ENCODE measurements at places on chromosomes 1 and 21. TPM values are rescaled to one million over a fixed set of nuclear protein-coding genes. Genes with fewer than 3 reads are reported as not detected.

KRTAP13-2 gene
- not detected for total RNA-seq

KIF14 gene
- 1.8 TPM for total RNA-seq

TNFRSF25 gene
- total RNA-seq, result 5.0 TPM

DNASE2B gene
- total RNA-seq, result not detected

OR6F1 gene
- not detected for total RNA-seq

PTAFR gene
- total RNA-seq, result under 0.01 TPM

SH2D2A gene
- 0.29 TPM for total RNA-seq

SEC22B gene
- 118 TPM for total RNA-seq

ZMYND12 gene
- 0.88 TPM for total RNA-seq

DNALI1 gene
- 6.5 TPM for total RNA-seq

UCHL5 gene
- total RNA-seq, result 28.0 TPM

CR2 gene
- not detected for total RNA-seq

MEX3A gene
- 0.88 TPM for total RNA-seq

GRCh38 chr1:216081445-216081844, 341.8 kb downstream of the USH2A start:
- H3K27ac ChIP-seq, result no peak overlapping the region
- H3K27me3 ChIP-seq, result no peaks in the 10 kb centered on the region
- no peaks in the 10 kb centered on the region for H3K36me3 ChIP-seq
- H3K4me3 ChIP-seq, result no peak overlapping the region

DNA sequence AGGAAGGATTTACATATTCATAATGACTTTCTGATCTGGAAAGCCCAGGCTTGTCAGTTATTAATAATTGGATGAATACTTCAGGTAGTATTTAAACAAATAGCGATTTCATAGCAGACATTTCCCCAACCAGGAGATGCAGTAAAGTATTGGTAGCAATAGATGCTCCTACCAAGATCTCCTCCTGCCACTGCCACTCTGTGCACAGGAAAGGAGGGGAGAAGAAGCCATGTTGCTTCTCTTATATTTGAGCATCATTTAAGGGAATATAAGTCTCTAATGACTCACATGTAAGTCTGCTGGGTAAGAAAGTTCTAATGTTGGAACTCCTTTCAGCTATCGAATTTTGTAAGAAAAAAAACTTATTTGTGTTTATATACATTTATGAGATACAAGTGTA, 420 bp upstream of the IFI16 start:
- H3K36me3 ChIP-seq, result peaks cover 4% of the 10 kb centered on the region
- H3K4me3 ChIP-seq, result peak overlapping the region; percentile 79
- H3K27ac ChIP-seq, result peak overlapping the region; percentile 96
- peaks cover 35% of the 10 kb centered on the region for H3K4me1 ChIP-seq

DNA sequence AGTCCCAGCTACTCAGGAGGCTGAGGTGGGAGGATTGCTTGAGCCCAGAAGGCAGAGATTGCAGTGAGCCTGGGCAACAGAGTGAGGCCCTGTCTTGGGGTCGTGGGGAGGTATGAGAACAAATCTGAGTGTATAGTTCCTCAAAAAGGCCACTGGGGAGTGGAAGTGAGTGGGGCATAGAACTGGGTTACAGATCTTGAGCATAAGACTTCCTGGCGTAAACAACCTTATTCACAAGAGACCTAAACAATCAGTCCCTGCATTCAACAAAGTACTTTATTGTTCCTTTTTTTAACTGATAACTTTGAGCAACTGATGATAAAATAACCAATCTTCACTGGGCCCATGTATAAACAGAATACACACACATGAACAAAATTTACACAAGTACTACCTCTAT, 72.7 kb upstream of the MUTYH start:
- no peak for DNase-seq
- H3K36me3 ChIP-seq, result no peaks in the 10 kb centered on the region
- H3K27me3 ChIP-seq, result no peaks in the 10 kb centered on the region
- no peak overlapping the region for H3K27ac ChIP-seq

- H3K27ac ChIP-seq, result peak within 1 kb of the TSS; percentile 76
- peak; percentile 81 for DNase-seq
- H3K27me3 ChIP-seq, result no peaks in the 10 kb centered on the region
- peaks cover 35% of the 10 kb centered on the region for H3K4me1 ChIP-seq
- H3K36me3 ChIP-seq, result peaks cover 3% of the 10 kb centered on the region
Measured at GRCh38 chr1:15758343-15758931, at the start of gene FBLIM1. FBLIM1 (plus strand) TSS chr1:15758795; CDS start chr1:15764984, 6,189 bp downstream.

- H3K36me3 ChIP-seq, result peaks cover 8% of the 10 kb centered on the region
- no peaks in the 10 kb centered on the region for H3K27me3 ChIP-seq
- H3K27ac ChIP-seq, result peak overlapping the region; percentile 97
- peaks cover 41% of the 10 kb centered on the region for H3K4me1 ChIP-seq
- DNase-seq, result peak; percentile 82
- peak overlapping the region; percentile 76 for H3K4me3 ChIP-seq
Measured at GRCh38 chr1:32701951-32702598, 495 bp downstream of the SYNC start.

GRCh38 chr1:24475700-24476099, 26.9 kb upstream of the RCAN3 start:
- H3K4me3 ChIP-seq, result no peak overlapping the region
- no peaks in the 10 kb centered on the region for H3K27me3 ChIP-seq

DNA sequence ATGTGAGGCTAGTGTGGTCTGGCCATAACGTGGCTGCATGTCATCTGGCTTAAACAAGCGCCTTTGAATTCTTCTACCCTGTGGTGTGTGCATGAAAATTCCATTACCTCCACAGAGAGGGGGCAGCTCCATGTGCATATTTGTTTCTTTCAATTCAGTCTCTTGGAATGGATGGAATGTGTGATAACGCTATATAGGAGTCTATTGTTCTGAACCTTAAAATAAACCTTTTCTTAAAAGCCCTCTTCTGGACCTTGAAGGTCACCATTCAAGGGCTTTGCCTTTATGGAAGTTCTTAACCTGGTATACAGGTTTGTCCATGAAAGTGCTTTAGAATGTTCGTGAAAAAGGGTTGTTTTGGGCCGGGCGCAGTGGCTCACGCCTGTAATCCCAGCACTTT, 118.2 kb upstream of the ADGRL2 start:
- H3K27ac ChIP-seq, result peak overlapping the region; percentile 70
- peaks cover 31% of the 10 kb centered on the region for H3K4me1 ChIP-seq
- no peaks in the 10 kb centered on the region for H3K27me3 ChIP-seq
- no peak for DNase-seq
- H3K4me3 ChIP-seq, result no peak overlapping the region

GRCh38 chr21:25881524-25882376, 147.0 kb downstream of the GABPA start:
- H3K27me3 ChIP-seq, result no peaks in the 10 kb centered on the region
- peaks cover 10% of the 10 kb centered on the region for H3K36me3 ChIP-seq
- DNase-seq, result peak; percentile 88

DNA sequence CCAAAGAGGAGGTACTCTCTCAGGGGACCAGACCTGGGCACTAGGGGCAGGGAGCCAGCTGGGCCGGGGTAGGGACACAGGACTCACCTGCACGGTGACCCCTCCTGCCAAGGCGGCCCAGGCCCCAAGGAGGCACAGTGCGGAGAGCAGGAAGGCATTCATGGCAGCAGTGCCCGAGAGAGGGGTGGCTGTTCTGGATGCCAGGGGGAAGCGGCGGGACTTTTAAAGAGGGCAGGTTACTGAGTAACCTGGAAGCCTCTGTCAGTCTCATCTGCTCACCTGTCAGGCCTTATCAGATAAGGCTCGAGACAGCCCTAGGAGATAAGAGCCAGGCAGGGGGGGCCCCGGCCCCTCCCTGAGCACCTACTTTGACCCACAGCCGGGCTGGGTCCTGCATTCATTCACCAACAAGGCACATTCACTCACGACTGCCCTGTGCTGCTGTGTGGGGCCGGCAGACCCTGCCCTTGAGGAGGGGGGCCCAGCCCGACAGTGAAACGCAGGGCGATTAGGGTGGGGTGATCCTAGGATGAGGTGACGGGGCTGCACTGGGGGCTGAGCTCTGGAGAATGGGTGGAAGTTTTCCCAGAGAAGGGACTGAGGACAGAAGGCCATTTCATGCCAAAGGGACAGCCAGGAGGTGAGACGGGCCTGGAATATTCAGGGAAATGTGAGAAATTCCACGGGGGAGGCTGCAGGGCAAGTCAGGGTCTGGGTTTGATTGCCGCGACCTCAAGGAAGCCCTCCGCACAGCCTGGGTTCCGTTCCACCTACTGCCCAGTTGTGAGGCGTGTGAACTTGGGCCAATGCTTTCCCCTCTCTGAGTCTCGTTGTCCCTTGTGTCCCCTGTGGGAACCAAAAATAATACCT, at the start of gene GUCA2A:
TSS of gene GUCA2A (minus strand) at position 195 of the 870 bp plus-strand sequence. CDS start at position 162, 33 bp downstream.
- H3K27me3 ChIP-seq, result peaks cover 5% of the 10 kb centered on the region
- no peaks in the 10 kb centered on the region for H3K4me1 ChIP-seq
- DNase-seq, result peak; percentile 26
- no peak within 1 kb of the TSS for H3K4me3 ChIP-seq

GRCh38 chr21:21162786-21163185, 164.6 kb downstream of the NCAM2 start:
- H3K4me3 ChIP-seq, result no peak overlapping the region
- no peak for DNase-seq
- no peak overlapping the region for H3K27ac ChIP-seq
- no peaks in the 10 kb centered on the region for H3K36me3 ChIP-seq

DNA sequence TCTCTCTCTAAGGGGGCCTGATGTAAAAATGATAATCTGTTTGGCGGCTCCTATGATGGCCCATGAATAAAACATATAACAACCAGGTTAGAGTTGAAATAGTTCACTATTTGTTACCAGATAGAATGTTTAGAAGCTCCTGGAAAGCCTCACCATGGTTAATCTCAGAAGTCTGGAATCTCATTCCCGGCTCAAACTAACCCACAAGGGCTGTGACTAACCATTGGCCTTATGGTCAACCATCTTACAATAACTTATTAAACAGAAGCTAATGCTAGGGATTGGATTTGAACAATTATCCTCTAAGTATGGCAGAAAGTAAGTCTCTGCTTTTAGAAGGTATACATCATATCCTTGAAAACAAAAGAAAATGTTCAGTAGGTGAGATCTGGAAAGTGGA, 134.1 kb upstream of the ADGRL2 start:
- H3K27me3 ChIP-seq, result no peaks in the 10 kb centered on the region
- H3K4me3 ChIP-seq, result no peak overlapping the region
- no peak overlapping the region for H3K27ac ChIP-seq
- no peaks in the 10 kb centered on the region for H3K36me3 ChIP-seq

DNA sequence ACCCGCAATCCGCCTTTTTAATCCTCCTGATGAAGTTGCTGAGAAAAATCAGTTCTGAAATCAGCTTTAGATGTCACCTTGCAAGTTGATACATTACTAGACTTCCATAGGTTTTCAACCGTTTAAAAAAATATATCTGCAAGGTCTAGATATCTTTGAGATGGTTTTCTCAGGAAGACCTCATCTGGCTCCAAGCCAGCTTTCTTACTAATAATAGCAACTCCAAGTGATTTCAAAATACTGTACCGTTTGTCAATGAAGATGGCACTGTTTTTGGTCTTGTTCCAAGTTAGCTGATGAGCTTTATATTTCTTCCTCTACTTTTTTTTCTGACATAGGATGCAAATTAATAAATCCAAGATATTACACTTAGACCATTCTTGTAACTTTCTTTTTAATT, 40.3 kb downstream of the LRRC8C start:
- no peaks in the 10 kb centered on the region for H3K36me3 ChIP-seq
- H3K4me1 ChIP-seq, result peaks cover 8% of the 10 kb centered on the region
- H3K4me3 ChIP-seq, result no peak overlapping the region
- H3K27me3 ChIP-seq, result no peaks in the 10 kb centered on the region

DNA sequence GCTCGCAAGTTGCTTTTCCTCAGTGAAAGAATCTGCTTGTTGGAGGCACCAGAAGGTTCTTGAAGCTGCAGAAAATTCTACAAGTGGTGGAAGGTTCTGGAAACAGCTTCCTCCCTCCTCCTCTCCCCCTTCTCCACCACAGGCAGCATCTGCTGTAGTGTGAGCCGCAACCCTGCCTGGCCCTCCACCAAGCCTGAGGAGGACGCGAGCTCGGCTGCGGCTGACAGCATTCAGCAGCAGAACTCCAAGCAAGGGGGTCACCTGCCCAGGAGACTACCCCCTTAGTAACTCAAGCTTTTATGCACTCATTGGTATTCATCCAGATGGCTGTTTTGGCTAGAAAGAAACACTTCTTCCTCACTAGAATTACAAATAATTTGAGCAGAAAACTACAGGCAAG, 48.8 kb upstream of the CLDN14 start:
- no peak for DNase-seq
- no peak overlapping the region for H3K27ac ChIP-seq
- no peaks in the 10 kb centered on the region for H3K36me3 ChIP-seq
- H3K27me3 ChIP-seq, result peaks cover 28% of the 10 kb centered on the region
- H3K4me1 ChIP-seq, result no peaks in the 10 kb centered on the region
- no peak overlapping the region for H3K4me3 ChIP-seq

DNA sequence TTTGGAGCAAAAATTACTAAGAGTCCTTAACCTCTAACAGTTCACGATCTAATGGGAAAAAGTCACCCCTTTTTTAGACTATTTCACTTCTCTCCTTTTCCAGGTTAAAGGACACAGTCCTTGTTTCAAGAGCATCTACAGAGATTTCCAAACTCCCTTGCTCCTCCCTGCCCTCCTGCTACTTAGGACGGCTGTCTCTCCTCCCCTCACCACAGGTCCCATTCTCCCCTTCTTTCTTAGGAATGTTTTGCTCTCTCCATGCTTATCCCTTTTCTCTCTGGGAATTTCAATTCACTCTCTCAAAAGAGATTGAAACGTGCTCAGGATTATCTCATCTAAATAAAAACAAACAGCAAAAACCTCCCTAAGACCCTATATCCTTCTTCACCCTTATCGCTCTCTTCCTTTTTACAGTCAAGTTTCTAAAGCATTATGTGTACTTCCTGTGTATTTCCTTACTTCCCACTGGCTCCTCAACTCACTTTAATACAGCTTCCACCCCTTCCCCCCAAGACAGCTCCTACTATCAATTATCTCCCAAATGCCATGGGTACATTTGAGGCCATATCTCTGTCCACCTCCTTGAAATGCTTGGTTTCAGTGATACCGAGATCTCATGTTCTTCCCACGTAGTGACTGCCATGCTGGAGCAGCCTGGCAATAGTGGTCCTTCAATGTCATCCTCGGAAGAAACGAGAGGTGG, 43.2 kb upstream of the ZNF281 start:
- DNase-seq, result no peak
- peak overlapping the region; percentile 44 for H3K4me3 ChIP-seq
- peaks cover 3% of the 10 kb centered on the region for H3K4me1 ChIP-seq
- H3K27me3 ChIP-seq, result no peaks in the 10 kb centered on the region
- no peaks in the 10 kb centered on the region for H3K36me3 ChIP-seq

GRCh38 chr21:33967086-33967571, 51.5 kb upstream of the ATP5PO start:
- no peak overlapping the region for H3K27ac ChIP-seq
- DNase-seq, result no peak
- H3K27me3 ChIP-seq, result no peaks in the 10 kb centered on the region
- H3K4me1 ChIP-seq, result peaks cover 44% of the 10 kb centered on the region

- DNase-seq, result peak; percentile 77
- no peak overlapping the region for H3K27ac ChIP-seq
- H3K4me1 ChIP-seq, result peaks cover 19% of the 10 kb centered on the region
- H3K27me3 ChIP-seq, result no peaks in the 10 kb centered on the region
- peaks cover 4% of the 10 kb centered on the region for H3K36me3 ChIP-seq
Measured at GRCh38 chr1:228148935-228149405, 760 bp upstream of the GJC2 start.

GRCh38 chr1:2108213-2108876, 58.1 kb downstream of the PRKCZ start:
- DNase-seq, result peak; percentile 98
- no peak overlapping the region for H3K4me3 ChIP-seq
- no peaks in the 10 kb centered on the region for H3K4me1 ChIP-seq
- H3K36me3 ChIP-seq, result no peaks in the 10 kb centered on the region

GRCh38 chr1:28927648-28928313, 13.4 kb downstream of the EPB41 start:
- H3K4me1 ChIP-seq, result peaks cover 9% of the 10 kb centered on the region
- no peaks in the 10 kb centered on the region for H3K27me3 ChIP-seq
- no peak for DNase-seq
- no peaks in the 10 kb centered on the region for H3K36me3 ChIP-seq
- no peak overlapping the region for H3K27ac ChIP-seq
